ENCODE measurements at places on chromosomes 1 and 21. TPM values are rescaled to one million over a fixed set of nuclear protein-coding genes. Genes with fewer than 3 reads are reported as not detected.

- H3K27me3 ChIP-seq, result no peaks in the 10 kb centered on the region
- peak; percentile 66 for DNase-seq
- H3K36me3 ChIP-seq, result peaks cover under 1% of the 10 kb centered on the region
- H3K4me1 ChIP-seq, result peaks cover 88% of the 10 kb centered on the region
- peak overlapping the region; percentile 99 for H3K27ac ChIP-seq
- no peak overlapping the region for H3K4me3 ChIP-seq
Observed at GRCh38 chr1:201712387-201713085, 116.4 kb upstream of the IPO9 start.

DNA sequence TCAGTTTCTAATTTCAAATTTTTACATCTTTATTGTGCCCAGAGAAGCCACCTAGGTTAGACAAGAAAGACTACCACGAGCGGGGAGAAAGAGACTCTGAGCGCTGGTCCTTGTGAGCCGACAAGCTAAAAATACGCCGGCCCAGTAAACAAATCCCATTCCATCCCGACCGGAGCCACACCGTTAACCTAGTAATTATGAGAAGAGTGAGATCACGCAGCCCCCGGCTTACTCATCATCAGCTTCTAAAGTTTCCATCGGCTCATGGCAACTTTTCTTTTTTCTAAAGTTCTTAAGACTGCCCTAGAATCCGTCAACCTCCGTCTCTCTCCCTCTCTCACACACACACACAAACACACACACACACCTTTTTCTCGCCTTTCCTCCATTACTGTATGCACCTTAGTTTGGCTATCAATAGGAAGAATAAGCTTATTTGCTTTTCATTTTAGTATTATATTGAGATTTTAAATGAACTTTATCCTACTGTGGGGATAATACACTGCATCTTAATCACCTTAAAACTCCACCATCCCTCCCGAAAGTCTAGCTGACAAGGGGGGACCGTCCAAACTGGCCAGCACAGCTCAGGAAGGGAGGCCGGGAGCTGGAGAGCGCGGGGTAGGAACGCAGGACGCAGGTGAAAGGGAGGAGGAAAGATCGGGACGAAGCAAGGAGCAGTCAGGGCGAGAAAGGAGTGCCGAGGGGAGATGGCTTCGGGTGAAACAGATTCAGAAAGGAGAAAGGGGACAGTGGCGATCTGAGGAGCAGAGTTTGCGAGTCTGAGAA is 728 bp downstream of the OTUD7B start:
- H3K27ac ChIP-seq, result peak overlapping the region; percentile 99
- no peaks in the 10 kb centered on the region for H3K36me3 ChIP-seq
- H3K27me3 ChIP-seq, result no peaks in the 10 kb centered on the region
- peak overlapping the region; percentile 97 for H3K4me3 ChIP-seq

GRCh38 chr1:204240233-204240632 is 26.4 kb upstream of the GOLT1A start:
- no peak overlapping the region for H3K4me3 ChIP-seq
- H3K36me3 ChIP-seq, result peaks cover 3% of the 10 kb centered on the region
- no peak for DNase-seq
- H3K4me1 ChIP-seq, result no peaks in the 10 kb centered on the region

- DNase-seq, result no peak
- H3K36me3 ChIP-seq, result no peaks in the 10 kb centered on the region
- H3K4me3 ChIP-seq, result no peak overlapping the region
- H3K27me3 ChIP-seq, result peaks cover 4% of the 10 kb centered on the region
- H3K27ac ChIP-seq, result no peak overlapping the region
Observed at GRCh38 chr1:98453066-98453465, 208.5 kb upstream of the SNX7 start.

- no peaks in the 10 kb centered on the region for H3K36me3 ChIP-seq
- no peaks in the 10 kb centered on the region for H3K4me1 ChIP-seq
- no peak for DNase-seq
- no peak overlapping the region for H3K27ac ChIP-seq
- H3K27me3 ChIP-seq, result peaks cover 20% of the 10 kb centered on the region
Observed at GRCh38 chr1:217240656-217241055, 390.2 kb downstream of the GPATCH2 start.

- H3K27me3 ChIP-seq, result no peaks in the 10 kb centered on the region
- no peak overlapping the region for H3K4me3 ChIP-seq
- no peak for DNase-seq
- H3K27ac ChIP-seq, result no peak overlapping the region
Observed at GRCh38 chr1:173666646-173667045, 3.0 kb downstream of the ANKRD45 start.

The MIER1 gene
- 39.3 TPM for total RNA-seq
